ENCODE measurements at places on chromosomes 7 and 10.

- DNase-seq = no peak
Observed at GRCh38 chr7:101258243-101258731, 13.4 kb upstream of the FIS1 start.

DNA sequence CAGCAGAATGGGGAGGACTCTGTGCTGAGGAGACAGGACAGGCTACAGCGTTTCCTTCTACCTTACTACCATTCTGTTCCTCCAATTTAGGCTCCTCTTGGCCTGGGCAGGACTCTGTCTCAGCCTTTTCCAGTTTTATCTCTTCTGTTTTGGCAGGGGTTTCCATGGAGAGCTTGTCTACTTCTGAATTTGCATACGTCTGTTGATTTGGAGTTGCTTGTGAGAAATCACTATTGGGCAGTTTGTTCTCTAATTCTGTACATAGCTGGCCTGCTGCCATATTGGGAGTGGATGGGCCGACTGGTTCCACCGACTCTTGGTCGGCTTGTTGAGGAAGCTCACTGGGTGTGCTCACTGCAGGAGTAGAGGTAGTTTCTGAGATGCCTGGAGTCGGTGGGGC, 136.8 kb downstream of the GALNT11 start:
- DNase-seq = no peak

GRCh38 chr7:100208911-100209408, 10.8 kb upstream of the PVRIG start:
- no peak for DNase-seq

DNA sequence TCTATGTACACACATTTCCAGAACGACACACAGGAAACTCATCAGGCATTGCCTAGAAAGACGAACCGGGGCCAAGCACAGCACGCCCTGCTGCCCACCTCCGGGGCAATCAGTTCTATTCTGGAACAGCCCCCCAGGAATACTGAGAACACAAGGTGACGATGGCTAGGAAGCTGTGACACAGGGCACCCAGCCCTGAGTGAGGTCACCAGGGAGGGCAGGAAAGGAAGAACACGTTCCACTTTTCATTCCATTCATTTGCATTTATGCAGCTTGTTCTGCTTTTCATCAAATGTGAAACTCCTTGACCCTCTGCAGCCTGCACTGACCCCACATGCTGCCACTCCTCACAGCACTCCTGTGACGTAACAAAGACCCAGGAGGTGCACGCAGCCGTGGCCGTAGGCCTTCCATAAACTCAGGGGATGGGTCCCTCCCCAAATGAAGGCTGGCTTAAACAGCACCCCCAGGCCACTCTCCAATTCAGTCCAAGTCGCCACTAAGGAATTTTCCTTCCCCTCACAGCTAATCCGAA, 28.9 kb downstream of the MAD1L1 start:
- no peak for DNase-seq

- no peak for DNase-seq
Observed at GRCh38 chr7:83643012-83643411, 5.9 kb downstream of the SEMA3E start.

DNA sequence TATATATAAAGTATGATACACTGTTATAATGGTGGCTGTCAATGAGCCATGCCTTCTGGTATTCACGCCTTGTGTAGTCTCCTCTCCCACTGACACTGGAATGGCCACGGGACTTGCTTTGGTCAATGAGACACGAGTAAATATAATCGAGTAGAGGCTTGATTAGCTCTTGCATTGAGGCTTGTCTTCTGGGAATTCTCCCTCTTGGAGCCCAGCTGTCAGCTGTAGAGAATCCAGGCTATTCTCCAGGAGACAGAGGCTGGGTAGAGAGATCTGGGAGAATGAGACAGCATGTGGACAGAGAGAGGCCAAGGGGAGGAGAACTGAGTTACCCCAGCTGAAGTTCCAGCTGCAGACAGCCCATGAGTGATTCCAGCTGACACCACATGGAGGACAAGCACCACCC, 25.2 kb upstream of the PLCE1 start:
- DNase-seq = no peak

- no peak for DNase-seq
Observed at GRCh38 chr7:137669706-137670105, 177.1 kb downstream of the DGKI start.

- no peak for DNase-seq
Observed at GRCh38 chr7:95690367-95690947, 81.9 kb upstream of the DYNC1I1 start.

DNA sequence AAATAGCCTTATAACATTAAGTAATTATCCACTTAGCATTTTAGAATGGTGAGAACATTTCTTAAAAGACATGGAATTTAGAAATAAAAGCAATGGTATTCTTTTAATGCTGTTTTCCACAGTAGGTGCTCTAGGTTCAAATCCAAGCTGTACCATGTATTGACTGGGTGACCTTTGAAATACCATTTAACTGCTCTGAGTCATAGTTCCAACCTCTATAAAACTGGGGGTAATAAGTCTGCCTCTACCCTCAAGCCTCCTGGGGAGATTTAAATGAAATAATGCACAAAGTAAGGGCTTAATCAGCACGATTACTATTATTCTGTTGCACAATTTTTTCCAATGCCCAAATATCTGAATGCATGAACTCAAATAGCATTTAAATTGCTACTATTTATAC, 236.4 kb upstream of the CCDC6 start:
- no peak for DNase-seq

GRCh38 chr10:124701435-124701834, 42.7 kb downstream of the FAM53B start:
- no peak for DNase-seq

GRCh38 chr7:47581438-47581803, 490 bp downstream of the TNS3 start:
- DNase-seq = no peak

GRCh38 chr7:125675640-125676039, 746.0 kb upstream of the POT1 start:
- DNase-seq = no peak

- DNase-seq = no peak
Observed at GRCh38 chr7:103797647-103798307, 191.7 kb downstream of the RELN start.

GRCh38 chr10:5959142-5959541, 18.2 kb downstream of the IL15RA start:
- no peak for DNase-seq

GRCh38 chr10:31187182-31187581, 131.8 kb upstream of the ZEB1 start:
- DNase-seq = no peak

DNA sequence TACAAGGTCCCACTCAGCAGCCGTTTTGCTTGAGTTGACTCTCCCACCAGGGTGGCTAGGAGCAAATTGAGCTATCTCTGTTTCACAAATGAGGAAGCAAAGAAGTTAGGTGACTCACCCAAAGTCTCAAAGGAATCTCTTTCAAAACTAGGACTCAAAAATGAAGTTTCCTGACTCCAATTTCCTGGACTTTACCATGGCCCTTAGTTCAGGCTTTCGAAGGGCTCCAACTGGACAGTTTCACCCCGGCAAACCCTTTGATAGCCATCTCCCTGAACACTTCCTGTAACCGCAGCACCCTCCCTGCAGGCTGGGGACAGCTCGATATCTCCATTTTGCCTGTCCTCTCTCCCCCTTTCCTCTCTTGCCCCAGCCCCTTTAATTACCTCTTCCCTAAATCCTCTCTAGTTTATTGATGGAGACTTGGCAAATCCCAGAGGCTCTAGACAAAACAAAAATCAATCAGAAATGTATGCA, 4.7 kb upstream of the AFAP1L2 start:
- DNase-seq = no peak

- no peak for DNase-seq
Observed at GRCh38 chr10:101773923-101774588, 1.9 kb downstream of the FGF8 start.

- no peak for DNase-seq
Observed at GRCh38 chr10:3045471-3046209, 21.7 kb upstream of the PFKP start.

GRCh38 chr7:137073571-137074325, 205.3 kb downstream of the CHRM2 start:
- DNase-seq = no peak

DNA sequence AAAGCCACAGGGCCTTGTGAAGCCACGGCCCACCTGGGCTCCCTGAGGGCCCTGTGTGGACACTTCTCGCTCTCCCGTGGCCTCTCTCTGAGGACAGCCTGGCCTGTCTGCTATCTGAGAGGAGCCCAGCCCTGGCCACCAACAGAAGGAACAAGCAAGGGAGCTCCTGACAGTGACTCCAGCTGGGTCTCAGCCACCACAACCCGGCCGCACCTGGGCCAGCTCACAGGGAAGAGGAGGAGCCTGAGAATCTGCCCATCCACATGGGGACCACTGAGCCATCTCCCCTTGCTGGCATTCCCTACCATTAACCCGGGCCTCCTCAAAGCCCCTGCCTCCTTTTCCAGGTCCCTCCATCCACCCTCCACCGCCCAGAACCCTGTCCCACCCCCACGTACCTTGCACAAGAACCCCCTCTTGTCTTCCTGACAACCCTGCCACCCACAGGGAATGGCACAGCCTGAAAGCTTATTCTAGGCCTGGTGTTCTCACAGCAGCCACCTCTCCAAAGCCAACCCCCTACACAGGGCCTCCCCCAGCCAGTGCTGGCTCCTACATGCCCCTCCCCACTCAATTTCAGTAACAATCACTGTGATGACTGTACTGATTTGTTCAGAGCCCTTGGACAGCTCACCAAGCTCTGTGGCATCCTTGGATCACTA, 120.2 kb downstream of the GRID1 start:
- DNase-seq = no peak

GRCh38 chr10:32905466-32905865, 52.6 kb downstream of the ITGB1 start:
- DNase-seq = no peak

DNA sequence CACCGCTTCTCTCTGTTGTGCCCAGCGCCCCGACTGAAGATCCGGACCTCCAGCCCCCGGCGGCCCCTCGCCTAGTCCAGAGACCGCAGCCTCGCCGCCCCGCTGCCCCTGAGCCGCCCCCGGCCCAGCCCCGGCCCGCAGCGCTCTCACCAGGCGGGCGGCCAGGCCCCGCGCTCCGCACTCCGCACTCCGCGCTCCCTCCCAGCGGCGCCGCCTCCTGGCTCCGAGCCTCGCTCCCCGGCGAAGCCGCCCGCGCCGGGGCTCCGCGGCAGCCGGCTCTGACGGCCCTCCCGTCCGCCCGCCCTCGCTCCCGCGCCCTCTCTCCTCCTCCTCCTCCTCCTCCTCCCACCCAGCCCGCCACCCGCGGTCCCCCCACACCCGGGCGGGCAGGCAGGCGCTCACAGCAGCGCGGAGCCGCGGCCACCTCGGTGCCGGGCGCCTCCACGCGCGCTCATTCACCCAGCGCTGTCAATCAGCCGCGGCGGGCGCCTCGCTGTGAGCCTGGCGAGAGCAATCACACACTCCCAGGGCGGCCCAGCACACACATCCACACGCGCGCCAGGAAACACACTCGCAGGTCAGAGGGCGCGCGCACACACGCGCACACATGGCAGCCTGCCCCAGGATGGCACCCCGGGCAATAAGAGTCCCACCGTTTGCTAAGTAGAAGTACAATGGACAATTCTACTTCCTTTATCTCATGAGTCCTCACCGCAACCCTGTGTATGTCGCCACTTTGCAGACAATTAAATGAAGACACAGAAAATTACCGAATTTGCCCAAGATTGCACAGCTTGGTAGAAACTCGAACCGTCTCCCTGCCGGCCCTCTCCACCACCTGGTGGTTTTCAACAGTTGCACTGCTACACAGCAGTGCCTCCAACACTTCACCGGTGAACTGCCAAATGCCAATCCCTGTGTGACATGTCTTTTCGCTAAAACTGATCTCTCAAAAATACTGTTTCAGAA, at the start of gene PRRT4:
TSS of gene PRRT4 (minus strand) at position 280 of the 969 bp plus-strand sequence.
- no peak for DNase-seq

- DNase-seq = no peak
Observed at GRCh38 chr7:77269360-77270093, 69.9 kb upstream of the FGL2 start.

DNA sequence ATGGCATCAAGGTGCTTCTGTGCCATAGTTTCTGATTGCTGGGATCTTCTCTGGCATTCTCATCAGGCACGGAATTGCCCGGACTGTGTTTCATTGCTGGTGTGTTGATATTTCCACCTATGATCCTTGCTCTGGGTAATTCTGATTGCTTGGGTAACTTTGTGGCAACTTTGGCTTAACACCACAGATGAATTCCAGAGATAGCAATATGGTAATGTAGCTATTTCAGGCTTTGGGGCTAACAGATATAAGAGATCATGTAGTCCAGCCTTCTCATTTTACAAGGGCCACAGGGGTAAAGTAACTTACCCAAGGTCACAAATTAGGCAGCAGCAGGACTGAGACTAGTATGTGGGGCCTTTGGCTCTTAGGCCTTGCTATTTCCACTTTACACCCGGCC, 53.9 kb upstream of the PLPP4 start:
- DNase-seq = no peak

DNA sequence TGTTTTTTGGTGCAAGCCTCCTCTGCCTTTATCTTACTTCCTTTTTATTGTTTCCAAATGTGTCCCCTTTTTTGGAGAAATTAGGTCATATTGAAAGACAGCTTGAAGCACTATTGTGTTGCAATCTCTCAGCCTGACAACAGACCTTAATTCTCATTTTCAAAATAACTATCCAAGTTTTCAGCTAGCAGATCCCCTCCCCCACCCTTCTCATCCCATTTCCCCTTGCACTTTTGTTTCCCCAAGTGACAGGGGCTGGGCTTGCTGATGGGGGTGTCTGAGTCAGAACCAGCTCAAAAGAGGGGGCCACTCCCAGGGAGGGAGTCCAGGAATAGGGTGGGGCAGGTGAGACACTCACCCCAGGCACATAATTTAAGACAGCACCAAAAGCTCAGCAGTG, 75.3 kb downstream of the MKI67 start:
- no peak for DNase-seq

GRCh38 chr10:644076-644942, 45.2 kb downstream of the DIP2C start:
- DNase-seq = no peak

- no peak for DNase-seq
Observed at GRCh38 chr7:157550300-157551275, 213.8 kb downstream of the DNAJB6 start.

GRCh38 chr7:106281127-106281526, 3.7 kb downstream of the NAMPT start:
- DNase-seq = no peak

DNA sequence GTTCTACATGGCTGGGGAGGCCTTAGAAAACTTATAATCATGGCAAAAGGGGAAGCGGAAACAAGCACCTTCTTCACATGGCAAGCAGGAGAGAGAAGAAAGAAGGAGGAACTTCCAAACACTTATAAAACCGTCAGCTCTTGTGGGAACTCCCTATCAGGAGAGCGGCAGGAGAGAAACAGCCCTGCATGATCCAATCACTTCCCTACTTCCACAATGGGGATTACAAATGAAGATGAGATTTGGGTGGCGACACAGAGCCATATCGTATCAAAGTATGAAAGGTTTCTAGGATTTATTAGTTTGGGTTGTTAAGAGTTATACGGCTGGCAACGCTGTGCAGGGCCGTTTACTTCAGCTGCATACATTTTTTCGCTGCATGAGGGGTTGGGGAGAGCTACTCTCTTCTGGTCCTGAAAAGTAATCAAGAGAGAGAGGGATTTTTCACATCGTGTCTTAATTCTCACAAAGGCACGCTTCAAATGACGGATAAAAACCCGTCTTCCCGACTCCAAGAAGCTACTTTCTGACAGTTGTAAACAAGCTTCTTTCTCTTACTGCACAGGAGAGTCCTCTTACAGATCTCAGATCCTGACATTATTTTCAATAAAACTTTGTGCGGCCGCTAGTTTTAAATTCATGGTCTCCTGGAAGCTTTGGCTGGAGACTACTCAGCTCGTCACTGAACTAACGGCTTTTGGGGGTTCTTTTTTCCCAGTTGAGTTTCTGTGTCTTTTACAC, 751 bp upstream of the GTPBP10 start:
- peak; percentile 66 for DNase-seq

- DNase-seq = no peak
Observed at GRCh38 chr10:62037166-62037831, 135.8 kb downstream of the ARID5B start.
